ENCODE measurements at places on chromosomes 3 and 15.
A peak's percentile ranks its signal among the peaks of the same experiment; 100 is the strongest.

DNA sequence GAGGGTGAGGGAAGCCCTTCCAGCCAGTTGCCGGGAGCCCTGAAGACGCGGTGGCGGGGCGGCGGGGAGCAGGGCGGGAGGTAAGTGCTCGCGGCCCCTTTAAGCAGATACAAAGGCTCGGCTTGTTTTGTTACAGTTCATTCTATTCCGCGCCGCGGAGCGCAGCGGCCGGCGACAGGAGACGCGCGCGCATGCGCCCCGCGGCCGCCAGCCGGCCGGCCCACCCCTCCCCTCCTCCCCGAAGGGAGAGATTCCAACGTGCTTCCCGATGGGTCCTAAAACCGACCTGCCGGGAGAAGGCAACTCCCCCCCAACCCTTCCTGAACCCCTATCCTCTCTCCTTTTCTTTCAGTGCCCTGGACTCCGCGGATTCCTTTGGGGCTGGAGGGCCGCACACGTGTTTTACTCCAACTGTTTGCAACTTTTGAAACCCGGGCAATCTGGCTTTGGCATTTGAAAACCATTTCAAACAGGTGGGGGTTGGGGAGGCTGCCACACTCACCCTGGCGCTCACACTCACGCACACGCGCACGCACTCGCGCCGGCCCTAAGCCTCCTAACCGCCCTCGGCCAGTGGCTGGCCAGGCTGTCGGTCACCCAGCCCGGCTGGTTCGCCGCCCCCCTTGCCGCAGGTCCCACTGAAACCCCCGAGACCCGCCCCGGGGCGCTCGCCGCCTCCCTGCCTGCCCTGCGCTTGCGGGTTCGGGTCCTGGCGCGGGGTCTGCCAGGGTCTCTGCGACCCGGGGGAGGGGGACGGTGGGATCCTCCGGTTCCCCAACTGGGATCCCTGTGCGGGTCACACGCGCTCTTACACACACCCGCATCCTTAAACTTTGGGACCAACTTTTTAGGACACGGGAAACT is at the start of gene MAGI1:
Gene MAGI1 (minus strand): TSS at position 193 of the 864 bp plus-strand sequence. CDS start 610 bp downstream, outside the sequence.
- DNase-seq = peak; percentile 89

- no peak for DNase-seq
Measured at GRCh38 chr3:66260431-66260830, 39.6 kb downstream of the SLC25A26 start.

DNA sequence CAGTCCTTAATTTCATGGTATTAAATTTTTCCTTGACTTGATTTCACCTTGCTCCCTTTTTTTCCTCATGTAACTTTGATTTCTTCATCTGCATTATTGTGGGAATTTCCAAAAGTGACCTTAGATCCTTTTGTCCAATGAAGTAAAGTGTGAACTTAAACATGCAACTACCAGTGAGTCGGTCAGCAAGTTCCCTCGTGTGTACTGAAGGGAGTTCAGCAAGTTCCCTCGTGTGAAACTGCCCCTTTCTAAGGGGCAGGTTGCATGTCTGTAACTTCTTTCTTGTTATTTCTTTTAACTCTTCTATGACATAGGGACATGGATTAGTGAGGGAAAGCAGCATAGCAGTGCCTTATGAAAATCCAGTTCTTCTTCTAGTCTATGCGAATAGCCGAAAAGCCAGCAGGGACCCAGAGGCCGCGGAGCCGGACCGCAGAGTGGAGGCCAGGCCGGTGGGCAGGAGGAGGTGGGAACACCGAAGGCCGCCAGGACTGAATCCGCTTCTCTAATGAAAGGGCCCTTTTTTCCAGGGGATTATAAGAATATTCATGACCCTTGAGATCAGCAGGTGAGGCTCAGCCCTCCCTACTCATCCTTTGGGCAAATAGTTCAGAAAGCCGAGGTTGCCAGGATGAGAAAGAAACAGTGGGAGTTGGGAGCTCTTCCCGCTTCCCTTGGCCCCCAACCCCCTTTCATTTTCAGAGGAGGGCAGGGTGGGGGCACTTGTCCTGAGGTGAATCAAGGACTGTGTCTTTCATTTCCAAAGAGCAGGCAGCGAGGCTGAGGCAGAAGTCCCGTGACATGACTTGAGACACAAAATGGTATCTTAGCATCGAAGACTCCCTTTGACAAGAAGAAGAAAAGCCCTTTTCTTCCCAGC is 117.5 kb downstream of the OPA1 start:
- no peak for DNase-seq

DNA sequence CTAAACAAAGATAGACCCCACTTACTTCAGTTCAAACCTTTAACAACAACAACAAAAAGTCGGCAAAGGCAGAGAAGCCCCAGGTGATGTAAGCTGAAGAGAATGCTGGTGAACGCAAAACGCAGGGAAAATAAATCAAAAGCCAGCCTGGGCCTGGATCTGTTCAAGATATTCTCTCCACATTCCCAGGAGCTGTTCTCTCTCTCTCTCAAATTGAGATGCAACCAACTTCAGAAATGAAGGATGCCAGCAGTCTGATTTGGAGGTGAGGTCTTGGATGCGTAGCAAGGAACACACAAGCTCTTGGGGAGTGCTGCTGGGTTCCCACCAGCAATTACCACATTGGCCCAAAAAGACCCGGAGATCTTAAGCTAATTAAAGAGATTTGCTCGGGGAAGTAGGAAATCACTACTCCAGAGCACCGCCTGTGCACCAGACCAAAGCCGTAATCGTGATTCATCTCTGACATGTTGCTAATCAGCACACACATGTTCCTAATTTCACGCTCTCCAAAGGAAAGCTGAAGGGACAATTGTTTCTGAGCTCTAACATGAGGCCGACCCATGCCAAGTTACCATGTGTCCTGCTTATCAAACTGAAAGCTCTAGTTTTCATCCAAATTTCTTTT is 37.1 kb downstream of the IL17RD start:
- no peak for DNase-seq

DNA sequence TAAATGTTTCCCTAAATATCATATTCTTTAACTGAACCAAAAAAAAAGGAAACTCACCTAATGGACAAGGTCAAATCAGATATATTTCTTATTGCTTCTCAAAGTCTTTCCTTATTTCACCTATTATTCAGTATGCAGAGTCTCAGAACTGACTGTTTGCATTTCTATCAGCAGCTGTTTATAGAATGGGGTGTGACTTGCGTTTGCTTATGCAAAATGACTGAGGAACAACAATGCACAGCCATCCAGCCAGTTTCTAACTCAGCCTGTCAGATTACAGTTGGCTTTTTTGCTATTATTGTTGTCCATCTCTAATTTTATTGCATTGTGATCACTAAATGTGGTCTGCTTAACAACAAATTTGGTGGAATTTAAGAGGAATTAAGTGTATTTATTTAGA is 40.7 kb downstream of the RAB27A start:
- DNase-seq = no peak

GRCh38 chr3:53260286-53260785 is 4.5 kb upstream of the TKT start:
- no peak for DNase-seq

DNA sequence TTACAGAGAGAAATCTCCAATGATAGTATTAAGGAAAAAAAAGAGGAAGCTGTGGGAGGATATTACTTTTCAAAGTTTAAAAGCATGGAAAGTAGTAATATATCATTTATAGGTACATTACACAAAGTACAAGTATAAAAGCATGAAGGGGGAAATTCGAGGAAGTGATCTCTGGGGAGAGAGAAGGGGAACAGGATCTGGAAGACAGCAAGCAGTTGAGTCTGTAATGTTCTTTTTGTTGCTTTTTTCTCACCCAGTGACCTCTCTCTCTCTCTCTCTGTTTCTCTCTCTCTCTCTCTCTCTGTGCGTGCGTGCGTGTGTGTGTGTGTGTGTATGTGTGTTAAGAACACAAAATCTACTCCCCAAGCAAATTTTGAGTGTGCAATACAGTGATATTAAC is 10.2 kb downstream of the C3orf20 start:
- DNase-seq = no peak

- no peak for DNase-seq
Measured at GRCh38 chr15:89002281-89002761, 85.9 kb upstream of the ABHD2 start.

GRCh38 chr3:132135628-132136333 is 101.0 kb upstream of the CPNE4 start:
- DNase-seq = peak; percentile 70

- DNase-seq = no peak
Measured at GRCh38 chr3:180700941-180701340, 21.7 kb upstream of the CCDC39 start.

DNA sequence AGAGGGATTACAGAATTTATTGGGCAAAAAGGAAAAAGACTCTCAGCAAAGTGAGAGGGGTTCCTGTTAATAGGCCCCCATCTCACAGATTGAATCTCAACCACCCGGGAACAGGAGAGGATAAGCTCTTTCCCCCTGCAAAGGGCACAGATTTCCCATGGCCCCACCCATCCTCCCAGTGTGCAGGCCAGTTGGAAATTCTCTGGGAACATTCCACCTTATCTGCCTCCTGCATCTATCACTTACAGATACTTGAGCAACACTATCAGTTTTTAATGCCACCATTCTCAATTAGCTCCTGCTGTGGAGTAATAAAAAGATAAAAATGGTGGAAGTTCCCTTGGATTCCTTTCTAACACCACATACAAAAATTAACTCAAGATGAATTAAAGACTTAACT is 350.0 kb upstream of the BCHE start:
- no peak for DNase-seq

- DNase-seq = no peak
Measured at GRCh38 chr3:107951126-107951525, 139.7 kb downstream of the CD47 start.

DNA sequence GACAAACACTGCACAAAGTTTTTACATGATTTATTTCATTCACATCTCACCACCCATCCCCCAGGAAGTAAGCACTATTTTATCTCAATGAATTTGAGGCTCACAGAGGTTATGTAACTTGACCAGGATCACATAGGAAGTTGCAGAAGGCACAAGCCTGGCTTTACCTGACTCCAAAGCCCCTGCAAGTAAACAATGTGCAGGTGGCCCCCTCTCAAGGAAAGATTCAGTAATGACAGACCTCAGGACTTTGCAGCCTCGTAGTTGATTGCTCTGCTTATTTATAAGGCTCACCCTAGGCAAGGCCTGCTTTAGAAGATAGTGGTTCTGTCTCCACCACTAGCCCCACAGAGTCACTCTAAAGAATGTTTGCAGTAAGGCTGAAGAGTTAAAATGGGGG is 79.8 kb upstream of the MDFIC2 start:
- no peak for DNase-seq

- no peak for DNase-seq
Measured at GRCh38 chr3:107913701-107914100, 177.1 kb downstream of the CD47 start.

- no peak for DNase-seq
Measured at GRCh38 chr15:92462424-92463125, 68.9 kb downstream of the ST8SIA2 start.

GRCh38 chr15:85491691-85492090 is 111.3 kb downstream of the AKAP13 start:
- no peak for DNase-seq

- no peak for DNase-seq
Measured at GRCh38 chr3:54780336-54780735, 147.5 kb downstream of the LRTM1 start.

DNA sequence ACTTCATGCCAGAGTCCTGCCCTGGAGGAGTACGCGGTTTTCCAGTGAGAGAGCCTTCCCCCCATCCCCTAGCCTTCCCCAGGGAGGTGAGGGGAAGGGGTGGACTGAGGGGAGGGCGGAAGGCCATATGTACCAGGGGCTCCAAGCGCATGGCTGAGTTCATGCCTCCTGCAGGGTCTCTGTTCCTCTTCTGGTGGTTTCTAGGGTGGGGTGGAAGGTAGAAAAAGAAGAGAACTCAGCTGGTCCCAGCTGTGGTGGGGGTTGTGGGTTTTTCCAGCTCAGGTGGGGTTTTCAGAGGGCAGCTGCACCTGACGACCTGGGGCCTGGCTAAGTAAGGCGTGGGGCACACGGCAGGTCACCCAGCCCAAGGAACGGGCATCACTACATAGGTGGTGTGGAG is 10.7 kb upstream of the IQSEC1 start:
- DNase-seq = no peak

- DNase-seq = peak; percentile 22
Measured at GRCh38 chr3:106457281-106458180, 588.7 kb upstream of the CBLB start.

GRCh38 chr3:179842061-179842460 is 189.2 kb downstream of the USP13 start:
- DNase-seq = no peak

DNA sequence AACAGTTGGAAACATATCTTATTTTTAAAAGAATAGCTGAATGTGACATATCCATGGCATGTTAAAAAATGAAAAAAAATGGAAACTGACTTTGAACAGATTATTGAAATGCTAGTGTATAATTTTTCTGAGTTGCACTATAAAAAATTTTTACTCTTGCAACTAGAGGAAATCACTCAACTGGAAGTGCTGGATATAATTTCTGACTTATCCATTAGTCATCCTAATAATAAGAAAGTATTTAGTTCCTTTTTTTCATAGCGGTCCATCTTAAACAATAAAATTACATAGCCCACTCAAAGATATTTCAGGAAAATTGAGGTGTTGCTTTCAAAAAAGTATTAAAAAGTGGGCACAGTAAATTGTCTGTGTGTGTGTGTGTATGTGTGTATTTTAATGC is 80.7 kb downstream of the MBNL1 start:
- no peak for DNase-seq

GRCh38 chr3:177440456-177441104 is 243.3 kb upstream of the TBL1XR1 start:
- no peak for DNase-seq

DNA sequence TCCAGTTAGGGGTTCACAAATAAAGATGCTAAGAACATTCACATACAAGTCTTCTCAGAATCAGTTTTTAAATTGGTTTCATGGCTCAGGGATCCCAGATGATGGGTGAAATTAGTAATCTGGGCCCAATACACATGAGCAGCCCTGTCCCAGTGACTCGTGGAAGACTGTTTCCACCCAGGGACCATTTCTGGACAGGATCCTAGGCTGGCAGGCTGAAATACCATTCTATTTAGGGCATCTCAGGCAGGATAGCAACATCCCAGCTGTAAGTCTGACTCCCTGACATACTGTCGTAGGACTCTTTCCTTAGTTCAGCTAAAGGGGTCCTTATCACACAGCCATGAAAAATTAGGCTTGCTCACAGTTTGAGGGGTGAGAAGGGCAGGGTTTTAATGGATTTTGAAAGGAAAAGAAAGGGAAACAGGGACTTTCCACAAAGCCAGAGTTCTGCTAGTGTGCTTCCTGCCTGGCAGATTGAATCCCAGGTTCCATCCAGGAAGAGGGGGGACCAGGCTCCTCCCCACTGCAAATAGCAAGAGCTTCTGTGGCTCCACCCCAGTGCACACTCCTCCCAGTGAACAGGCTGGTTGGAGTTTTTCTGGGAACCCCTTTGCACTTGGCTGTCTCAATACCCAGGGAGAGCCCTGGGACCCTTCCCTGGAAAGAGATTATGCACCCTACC is 41.3 kb upstream of the LYZL4 start:
- DNase-seq = no peak

- no peak for DNase-seq
Measured at GRCh38 chr15:45201557-45201859, 13.7 kb upstream of the SHF start.

GRCh38 chr3:48367201-48367600 is 4.8 kb upstream of the FBXW12 start:
- no peak for DNase-seq
